DMS53 (cell line): ENCODE measurements at places on chromosomes 13 and 19.

GRCh38 chr19:49642492-49643035 lies 555 bp downstream of the SCAF1 start:
- DNase-seq: no peak

DNA sequence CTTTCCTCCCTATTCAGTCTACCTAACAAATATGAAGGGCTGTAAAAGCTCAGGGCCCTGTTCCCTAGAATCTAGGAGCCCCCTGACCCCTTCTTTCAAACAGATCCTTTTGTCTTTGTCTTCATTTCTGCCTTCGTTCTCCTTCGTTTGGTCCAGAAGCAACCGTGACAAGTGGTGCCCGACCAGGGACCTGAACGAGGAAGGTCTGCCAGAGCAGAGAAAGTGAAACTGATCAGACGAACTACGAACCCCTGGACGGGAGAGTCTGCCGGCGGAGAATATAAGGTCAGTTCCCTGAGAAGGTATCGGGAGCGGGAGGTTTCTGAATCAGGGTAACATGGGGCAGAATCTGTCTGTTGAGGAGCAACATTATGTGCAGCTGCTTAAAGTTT lies 751 bp downstream of the ERVK3-1 start:
- peak; percentile 57 for DNase-seq

GRCh38 chr13:99657848-99658260 lies 156.6 kb downstream of the TM9SF2 start:
- DNase-seq: peak; percentile 35

GRCh38 chr19:41355802-41356201 lies 2.1 kb upstream of the TGFB1 start:
- DNase-seq: no peak

- no peak for DNase-seq
These were observed 157.6 kb downstream of the FOXO1 start for GRCh38 chr13:40508767-40509342.

DNA sequence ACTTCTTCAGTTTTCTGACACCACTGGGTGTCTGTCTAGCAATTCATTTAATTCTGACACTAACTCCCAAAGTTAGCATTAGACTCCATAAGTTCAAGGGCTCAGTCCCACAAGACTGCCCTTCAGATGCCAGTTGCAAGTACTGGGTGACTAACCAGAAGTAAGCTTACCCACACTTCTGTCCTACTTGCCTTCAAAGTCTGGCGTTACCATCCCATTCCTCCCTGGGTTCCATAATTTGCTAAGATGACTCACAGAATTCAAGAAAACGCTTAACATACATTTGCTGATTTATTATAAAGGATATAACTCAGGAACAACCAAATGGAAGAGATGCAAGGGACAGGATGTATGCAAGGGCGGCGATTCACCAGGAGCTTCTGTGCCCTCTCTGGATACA lies 45.5 kb upstream of the NPAS1 start:
- DNase-seq: no peak
